ENCODE measurements at places on chromosomes 2 and 18.

- DNase-seq, result no peak
These were observed 82.3 kb upstream of the MCFD2 start for GRCh38 chr2:46997884-46998283.

- DNase-seq, result no peak
These were observed 167.5 kb upstream of the PID1 start for GRCh38 chr2:229438430-229439159.

- DNase-seq, result no peak
These were observed 68.4 kb upstream of the MCFD2 start for GRCh38 chr2:46984040-46984439.

DNA sequence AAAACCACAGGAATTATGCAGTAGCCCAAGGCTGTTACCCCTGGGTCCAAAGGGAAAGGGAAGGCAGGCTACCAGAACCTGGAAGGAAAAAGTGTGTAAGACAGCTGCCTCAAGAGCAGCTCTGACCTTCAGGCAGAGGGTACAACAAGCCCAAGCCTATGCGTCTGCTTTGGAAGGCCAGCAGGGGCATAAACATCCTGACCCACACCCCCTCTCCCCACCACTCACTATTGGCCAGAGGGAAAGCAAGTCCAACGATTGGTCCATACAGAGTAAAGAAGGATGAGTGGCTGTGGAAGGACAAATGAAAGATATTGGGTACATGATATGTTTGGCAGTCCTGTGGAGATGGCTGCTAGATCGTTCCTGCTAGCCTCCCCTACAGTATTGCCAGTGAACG lies 227.6 kb upstream of the HNRNPA3 start:
- DNase-seq, result no peak

DNA sequence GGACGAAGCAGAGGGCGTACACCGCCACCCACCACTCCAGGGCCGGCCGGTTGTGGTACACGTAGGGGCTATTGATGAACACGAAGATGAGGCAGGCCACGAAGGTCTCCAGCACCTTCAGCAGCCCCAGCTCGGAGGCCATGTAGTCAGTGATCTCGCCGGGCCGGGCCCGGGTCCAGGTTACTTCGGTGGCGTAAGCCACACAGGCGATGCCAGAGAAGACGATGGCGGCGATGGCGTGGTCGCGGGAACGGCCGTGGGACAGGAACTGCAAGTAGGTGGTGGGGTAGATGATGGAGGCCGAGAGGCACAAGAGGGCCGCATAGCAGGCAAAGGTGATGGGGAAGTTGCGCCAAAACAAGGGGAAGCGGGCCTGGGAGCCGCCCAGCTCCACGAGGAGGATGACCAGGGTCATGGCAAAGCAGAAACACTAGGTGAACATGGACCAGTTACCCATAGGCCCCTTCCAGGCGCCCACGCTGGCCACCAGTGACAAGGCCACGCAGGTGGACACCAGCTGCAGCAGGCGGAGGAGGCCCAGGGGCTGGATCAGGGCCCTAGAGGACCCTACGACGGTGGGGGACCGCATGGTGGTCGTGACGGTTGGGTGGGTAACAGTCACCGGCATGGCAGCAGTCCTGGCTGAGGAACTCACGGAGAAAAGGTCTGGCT lies 128.4 kb upstream of the FAM98A start:
- DNase-seq, result no peak

DNA sequence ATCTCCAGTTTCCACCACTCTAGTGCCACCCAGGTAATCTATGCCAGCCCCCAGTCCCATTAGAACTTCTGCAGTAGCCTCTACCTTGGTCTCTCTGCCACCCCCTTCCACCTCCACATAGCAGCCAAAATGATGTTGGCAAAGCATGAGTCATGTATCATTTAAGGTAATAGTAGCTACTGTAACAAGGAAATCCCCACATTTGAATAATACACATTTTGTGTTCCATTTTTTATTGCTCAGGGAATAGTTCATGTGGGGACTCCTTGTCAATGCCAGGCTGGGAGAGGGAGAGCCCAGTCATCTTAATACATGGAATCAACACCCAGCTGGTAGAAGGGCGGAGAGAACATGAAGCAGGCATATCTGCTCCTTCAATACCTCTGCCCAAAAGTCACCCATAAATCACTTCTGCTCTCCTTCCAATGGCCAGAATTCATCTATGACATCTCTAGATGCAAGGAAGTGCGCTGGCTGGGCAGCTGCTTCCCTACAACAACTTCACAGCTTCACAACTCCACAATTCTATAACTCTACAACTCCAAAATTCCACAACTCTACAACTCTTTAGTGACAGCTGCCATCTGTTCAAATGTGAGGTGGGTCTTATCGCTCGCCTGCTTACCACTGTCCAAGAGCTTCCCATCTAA lies 70.6 kb upstream of the GLS start:
- no peak for DNase-seq

- DNase-seq, result no peak
These were observed 314.1 kb upstream of the THUMPD2 start for GRCh38 chr2:40093021-40093675.

GRCh38 chr18:12011957-12012549 lies 30.7 kb downstream of the IMPA2 start:
- no peak for DNase-seq

GRCh38 chr18:3748086-3748485 lies 298.1 kb downstream of the TGIF1 start:
- no peak for DNase-seq

GRCh38 chr2:80893711-80894110 lies 589.2 kb upstream of the LRRTM1 start:
- no peak for DNase-seq

DNA sequence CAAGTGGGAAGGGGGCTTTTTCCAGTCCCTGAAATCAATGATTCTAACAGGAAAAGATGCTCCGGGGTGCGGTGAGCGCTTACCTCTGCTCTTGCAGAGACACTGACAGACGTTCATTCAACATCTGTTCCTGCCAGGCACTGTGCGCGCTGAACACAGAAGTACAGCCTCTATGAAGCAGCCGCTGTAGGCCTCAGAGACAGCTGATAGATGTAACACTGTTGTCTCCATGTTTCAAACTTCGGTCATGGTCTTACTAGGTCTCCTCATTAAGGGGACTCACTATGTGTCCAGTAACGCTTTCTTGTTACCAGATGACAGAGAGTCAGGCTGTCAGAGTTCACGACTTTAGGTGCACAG lies 649 bp upstream of the CLIP4 start:
- DNase-seq, result no peak

Measured in CD4-positive, alpha-beta T cell treated with Interleukin-15 for 4 hours (primary cell).